GM23248 (cell line): ENCODE measurements at places on chromosomes 7 and 10. TPM values are rescaled to one million over a fixed set of nuclear protein-coding genes. Genes with fewer than 3 reads are reported as not detected.

Gene SLC16A9
- total RNA-seq, result not detected in 2 replicates

DNA sequence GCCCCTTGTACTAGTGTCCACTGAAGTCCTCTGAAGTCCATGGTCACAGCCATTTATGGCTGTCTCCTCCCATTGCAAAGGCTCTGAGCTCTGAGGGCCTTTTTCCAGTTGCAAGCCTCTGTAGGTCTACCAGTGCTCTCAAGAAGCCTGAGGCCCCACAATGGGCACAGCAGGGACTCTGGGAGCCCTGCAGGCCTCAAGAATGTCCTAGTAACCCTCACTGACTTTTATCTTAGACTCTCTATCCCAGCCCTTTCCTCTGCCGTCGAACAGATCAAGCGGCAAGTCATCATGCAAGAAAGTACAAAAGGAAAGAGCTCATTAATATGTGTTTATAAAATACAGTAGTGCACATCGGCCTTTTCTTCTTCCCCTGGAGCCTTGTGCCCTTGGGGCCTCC is 23.4 kb downstream of the VWA2 start:
- DNase-seq, result no peak

- no peak for DNase-seq
Observed at GRCh38 chr10:35992107-35992506, 350.0 kb upstream of the FZD8 start.

DNA sequence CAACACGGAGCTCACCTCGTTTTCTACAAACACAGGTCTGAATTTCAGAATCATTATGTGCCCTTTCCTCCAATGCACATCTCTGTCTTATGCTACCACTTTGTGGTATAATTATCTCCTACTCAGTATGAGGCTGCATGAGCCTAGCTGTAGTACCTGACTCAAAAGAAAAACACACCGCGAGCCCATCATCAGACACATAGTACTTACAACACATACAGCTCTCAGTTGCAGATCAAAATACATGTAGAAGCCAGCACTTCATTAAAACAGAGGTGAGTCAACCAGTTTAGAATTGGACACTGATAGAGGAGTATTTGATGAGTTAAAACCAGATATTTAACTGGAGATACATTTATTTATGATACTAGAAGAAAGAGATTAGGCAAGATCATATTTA is 1.4 kb upstream of the RTKN2 start:
- no peak for DNase-seq

- no peak for DNase-seq
Observed at GRCh38 chr7:124027236-124027635, 5.6 kb downstream of the TMEM229A start.

- DNase-seq, result peak; percentile 17
Observed at GRCh38 chr7:141074162-141074991, 513 bp downstream of the TMEM178B start.

DNA sequence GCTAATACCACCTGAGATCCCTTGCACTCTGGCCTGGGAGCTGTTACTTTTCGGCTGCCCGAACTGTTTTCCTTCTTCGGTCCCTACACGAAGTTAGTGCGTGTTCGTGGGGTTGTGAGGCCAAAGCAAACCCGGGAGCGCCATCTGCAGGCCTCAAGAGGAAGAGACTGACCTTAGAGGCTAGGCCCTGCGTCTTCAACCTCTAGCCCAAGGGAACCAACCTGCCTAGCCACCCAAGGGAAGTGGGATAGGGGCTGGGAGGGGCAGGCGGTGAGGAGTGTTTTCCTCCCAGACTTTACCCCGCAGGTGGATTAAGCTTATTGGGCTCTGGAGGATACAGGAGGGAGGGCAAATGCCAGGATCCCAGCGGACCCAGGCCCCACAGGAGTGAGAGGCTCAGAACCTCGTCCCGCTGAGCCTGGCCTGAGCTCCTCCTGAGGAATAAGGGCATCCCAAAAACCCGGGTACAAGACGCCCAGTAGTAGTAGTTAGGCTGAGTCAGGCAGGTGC is 1.7 kb upstream of the PAX2 start:
- DNase-seq, result peak; percentile 75
